ENCODE measurements at places on chromosomes 2 and 18.

DNA sequence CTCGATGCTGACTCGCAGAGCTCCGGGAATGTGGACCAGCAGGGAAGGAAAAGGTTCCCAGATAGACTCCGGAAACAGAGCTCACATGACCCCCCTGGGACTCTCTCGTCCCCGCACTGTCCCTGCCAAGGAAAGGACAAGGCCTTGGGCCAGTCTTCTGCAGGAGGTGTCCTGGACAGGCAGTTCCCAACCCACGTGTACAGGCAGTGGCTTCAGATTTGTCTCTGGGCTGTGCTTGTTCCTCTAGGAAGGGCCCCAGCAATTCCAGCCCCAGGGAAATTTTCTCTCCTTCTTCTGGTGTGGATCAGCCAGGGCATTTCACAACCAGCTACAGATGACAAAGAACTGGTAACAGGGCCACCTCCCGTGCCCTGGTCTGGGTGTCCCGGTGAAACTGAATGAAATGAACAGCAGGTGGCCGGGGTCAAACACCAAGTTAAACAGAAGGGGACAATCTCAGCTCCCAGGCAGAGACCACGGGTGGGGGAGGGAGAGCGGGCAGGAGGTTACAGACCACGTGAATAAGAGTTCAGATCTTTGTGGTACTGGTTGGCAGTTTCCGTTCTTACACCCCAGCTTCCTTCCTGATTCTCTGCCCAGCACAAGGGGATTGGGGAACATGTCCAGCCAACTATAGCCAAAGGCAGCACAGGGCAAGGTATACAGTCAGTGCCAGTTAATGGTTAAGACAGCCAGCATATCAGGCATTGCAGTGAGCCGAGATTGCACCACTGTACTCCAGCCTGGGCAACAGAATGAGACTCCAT lies 52.2 kb upstream of the CAB39 start:
- DNase-seq: no peak

GRCh38 chr2:108978709-108979111 lies 10.3 kb downstream of the EDAR start:
- DNase-seq: no peak

DNA sequence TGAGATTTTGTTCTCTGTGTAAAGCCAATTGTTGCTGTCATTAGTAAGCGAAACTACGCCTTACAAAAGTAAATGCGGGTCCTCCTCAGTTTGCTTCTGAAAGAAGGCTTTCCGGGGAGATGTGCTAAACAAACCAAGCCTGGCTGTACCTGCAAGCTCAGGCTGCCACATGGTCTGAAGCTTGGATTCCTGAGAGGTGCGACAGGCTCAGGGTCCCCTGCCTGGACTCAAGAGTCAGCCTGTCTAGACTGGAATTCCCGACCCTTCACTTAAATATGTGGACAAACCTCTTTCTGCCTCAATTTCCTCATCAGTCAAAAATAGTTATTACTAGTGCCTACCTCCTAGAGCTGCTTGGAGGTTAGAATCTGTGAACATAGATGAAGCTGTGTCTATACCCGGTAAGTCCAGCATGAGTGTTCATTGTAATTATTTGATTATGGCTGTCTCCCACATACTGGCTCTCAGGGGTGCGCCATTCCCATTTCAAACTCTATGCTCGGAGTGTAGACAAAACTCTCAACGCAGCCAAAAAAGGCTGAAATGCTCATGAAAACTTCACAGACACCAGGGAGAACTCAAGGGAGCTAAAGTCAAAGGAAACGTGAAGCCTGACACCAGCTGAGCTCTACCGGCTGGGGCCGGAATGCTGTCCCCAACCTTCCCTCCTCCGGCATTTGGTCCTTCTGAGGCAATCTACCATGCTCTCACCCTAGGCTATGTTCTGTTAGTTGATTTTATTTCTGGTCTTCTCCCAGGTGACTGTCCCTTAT lies 31.4 kb downstream of the SOWAHC start:
- no peak for DNase-seq

- DNase-seq: no peak
Measured at GRCh38 chr18:73264562-73264921, 396.8 kb upstream of the NETO1 start.

DNA sequence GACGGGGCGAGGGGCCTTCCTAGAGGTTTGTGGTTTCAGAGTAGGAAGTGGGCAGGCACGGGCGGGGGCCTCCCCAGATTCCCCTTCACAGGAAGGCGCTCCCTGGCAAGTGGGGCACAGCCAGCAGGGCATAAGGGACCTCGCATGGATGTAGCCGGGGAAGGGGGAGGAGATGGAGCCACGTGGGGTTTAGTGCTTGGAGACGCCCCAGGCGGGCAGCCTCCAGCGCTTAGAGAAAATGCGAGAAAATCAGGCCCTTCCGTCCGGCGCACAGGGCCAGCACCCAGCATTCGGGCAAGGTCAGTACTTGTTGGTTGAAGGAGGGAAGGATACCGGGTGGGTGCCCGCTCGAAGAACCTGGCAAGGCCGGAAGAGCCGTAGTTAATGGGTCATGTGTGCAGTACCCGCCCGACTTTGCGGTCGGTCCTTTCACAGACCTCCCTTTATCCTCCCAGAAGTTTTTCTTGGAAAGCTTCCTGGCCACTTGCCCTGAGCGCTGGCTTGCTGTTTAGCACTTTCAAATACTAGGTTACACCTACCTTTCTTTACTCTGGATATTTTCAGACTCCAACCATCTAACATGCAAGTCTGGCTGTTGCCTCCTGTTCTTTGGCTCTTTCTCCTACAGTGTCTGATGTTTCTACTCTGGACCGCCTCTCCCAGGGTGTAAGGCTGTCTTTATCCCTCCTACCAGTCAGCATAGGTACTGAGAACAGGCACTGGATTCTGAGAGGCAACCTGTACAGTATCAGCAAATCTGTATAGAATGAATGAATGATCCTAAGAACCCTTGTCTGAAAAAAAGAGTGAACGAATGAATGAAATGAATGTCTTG lies 78.1 kb downstream of the CIB4 start:
- no peak for DNase-seq

- DNase-seq: no peak
Measured at GRCh38 chr2:113351375-113352355, 72.9 kb upstream of the PAX8 start.

DNA sequence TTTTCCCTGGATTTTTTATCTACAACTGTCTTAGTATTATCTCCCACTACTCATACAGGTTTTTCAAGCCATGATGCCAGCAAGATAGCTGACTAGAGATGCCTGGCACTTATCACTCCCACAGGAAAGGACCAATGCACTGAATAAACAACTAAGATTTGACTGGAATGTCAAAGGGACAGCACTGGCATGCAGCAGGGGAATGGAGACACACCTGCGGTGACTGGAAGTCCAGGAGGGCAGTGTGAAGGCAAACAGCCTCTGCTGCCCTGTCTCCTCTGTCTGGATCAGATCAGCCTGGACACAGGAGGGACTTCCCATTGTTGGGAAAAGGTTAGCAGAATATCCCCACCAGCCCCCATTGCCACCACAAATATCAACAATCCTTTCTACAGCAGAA lies 85.1 kb downstream of the TMEM237 start:
- no peak for DNase-seq

DNA sequence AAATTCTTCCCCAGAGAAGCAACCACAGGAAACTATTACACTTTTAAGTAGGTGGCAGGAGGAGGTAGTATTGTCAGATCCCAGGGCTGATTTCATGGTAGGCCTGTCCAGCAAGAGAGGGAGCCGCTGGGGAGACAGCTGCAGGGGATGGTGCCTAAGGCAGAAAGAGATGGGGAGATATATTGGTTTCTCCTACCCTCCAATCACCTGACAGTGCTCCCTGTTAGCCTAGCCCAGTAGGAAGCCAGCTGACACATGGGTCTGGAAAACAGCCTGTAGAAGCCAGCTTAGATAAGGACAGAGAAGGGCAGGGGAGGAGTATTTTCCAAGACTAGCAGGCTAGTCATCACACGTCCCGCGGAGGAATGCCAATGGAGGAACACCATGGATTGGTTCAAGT lies 8.2 kb upstream of the SPOPL start:
- no peak for DNase-seq

DNA sequence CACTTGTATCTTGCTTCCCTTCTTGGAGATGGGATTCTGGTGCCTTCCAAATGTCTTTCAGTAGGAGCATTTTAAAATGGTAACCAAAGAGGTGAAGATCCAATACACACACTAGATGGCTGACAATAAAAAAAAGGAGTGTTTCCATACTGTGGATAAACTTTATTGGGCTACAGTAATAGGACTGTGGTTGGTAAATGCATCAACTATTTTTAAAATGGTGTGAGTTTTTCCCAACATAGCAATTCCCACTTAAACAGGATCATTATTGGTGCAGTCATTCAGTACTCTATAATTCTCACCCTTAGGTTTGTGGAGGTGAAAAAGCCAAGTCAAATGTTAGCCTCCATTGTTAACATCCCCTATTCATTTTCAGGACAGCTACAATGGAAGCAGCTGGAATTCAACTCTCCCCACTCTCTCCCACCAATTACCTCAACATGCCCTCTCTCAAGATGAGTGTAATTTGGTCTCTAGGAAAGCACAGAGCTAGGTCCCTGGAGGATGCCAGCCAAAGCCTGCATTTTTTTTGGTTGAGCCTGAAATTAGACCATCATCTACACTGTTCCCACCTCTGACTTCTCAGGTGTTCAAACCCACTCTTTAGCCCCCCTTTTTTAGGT lies 273.3 kb downstream of the TCF4 start:
- DNase-seq: no peak

DNA sequence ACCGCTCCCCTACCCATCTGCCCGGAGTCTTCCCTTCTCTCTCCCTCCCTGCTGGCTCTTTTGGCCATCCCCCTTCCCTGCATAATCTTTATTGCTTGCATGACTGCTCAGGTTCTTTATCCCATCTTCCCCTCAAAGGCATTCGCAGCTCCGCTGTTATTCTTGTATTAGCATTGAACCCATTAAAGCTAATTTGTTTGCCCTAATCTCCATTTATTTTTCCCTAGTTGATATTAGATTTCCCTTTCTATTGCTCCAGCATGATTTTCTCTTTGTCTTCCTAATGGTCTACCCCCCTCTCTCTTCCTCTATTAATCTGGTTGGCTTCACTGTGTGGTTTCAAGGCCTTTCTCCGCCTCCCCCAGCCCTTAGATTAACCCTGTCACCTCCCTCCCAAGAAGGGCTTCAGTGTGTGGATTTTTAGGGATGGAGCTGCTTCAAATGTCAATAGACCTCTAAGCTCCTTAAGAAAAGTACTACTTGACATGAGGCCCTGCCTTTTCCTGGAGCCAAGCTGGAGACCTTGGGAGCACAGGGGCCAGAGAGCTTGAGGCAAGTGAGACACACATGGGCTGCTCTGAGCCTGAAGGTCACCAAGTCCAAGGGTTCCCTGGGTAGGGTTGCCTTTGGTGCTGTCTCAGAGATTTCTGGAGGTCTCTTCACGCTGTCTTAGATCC lies 20.1 kb downstream of the PAX8 start:
- no peak for DNase-seq

- DNase-seq: no peak
Measured at GRCh38 chr2:102667072-102667471, 47.7 kb downstream of the SLC9A2 start.

GRCh38 chr2:104703669-104704068 lies 150.2 kb upstream of the POU3F3 start:
- no peak for DNase-seq

Data from right renal cortex interstitium (tissue), 3 donors.